Kidney (tissue), 22 donors: ENCODE measurements at places on chromosomes 11 and 22. TPM values are rescaled to one million over a fixed set of nuclear protein-coding genes. Genes with fewer than 3 reads are reported as not detected.

DNA sequence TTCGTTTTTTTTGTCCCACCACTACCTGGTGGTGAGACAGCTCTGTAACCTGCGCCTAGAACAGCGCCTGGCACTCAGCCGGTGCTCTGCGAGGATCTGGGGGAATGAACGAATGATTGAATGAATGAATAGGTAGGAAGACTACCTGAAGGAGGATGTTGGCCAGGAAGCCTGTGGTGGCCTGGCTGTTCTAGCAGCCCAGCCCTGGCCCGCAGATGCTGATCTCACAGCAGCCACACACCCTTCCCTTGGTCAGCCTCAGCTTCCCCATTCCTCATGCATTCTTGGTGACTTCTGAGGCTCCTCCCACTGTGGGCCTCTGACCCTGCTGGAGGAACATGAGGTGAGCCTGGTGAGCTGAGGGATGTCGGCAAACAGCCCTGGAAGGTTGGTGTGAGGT lies 3.7 kb downstream of the TRPM5 start:
- H3K27me3 ChIP-seq: peaks cover 3% of the 10 kb centered on the region
- H3K36me3 ChIP-seq: no peaks in the 10 kb centered on the region
- no peak for DNase-seq
- H3K27ac ChIP-seq: no peak overlapping the region

- DNase-seq: no peak
- no peak overlapping the region for H3K27ac ChIP-seq
- no peak overlapping the region for H3K4me3 ChIP-seq
- H3K27me3 ChIP-seq: no peaks in the 10 kb centered on the region
- no peaks in the 10 kb centered on the region for H3K36me3 ChIP-seq
- H3K4me1 ChIP-seq: no peaks in the 10 kb centered on the region
Observed at GRCh38 chr22:19819911-19820879, 34.5 kb downstream of the GNB1L start.

Gene NAALAD2
- total RNA-seq: 2.0 TPM

DNA sequence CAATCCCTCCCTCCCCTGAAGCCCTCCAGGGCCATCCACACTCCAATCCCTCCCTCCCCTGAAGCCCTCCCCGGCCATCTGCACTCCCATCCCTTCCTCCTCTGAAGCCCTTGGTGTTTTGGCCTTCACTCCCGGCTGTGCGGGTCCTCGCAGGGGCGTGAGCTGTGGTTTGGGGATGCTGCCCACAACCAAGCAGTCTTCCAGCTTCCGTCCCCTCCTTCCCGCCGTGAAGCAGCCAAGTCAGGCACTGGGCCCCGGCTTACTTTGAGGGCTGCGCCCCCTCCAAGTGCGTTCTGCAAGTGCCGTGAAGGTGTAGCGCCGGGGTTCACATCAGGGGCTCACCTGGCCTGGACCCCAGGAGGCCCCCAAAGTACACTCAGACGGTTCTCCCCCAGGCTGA lies 335.9 kb downstream of the BRD1 start:
- no peak overlapping the region for H3K27ac ChIP-seq
- no peak for DNase-seq
- no peaks in the 10 kb centered on the region for H3K4me1 ChIP-seq

DNA sequence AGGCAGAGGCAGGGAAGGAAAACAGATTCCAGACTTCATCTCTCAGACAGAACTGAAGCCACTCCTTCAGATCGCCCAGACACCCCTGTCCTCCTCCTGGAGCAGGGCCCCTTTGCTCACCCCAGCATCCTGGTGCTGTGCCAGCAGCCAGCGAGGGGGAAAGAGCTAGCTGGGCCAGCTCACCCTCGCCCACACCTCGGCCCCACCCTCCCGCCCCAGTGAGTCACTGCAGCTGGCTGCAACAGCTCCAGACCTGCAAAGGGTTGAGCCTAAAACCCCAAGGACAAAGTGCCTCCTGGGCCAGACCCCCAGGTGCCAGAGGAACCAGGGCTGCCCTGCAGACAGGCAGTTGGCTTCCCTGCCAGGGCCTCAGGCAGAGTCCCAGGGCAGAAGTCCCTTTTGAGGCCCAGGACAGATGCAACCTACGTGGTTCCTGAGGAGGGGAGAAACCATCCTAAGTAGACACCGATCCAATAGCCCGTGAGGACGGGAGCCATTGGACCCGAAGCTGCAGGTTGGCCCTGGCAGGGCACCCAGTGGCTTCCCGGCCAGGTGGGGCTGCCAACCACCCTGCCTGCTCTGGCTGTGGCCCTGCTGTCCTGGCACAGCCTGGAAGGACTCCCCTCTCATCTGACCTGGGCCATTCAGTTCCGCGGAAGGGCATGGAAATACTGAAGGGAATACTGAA lies 7.2 kb downstream of the AHNAK start:
- peak overlapping the region; percentile 10 for H3K4me3 ChIP-seq
- no peaks in the 10 kb centered on the region for H3K27me3 ChIP-seq
- no peaks in the 10 kb centered on the region for H3K4me1 ChIP-seq
- no peaks in the 10 kb centered on the region for H3K36me3 ChIP-seq
- peak overlapping the region; percentile 83 for H3K27ac ChIP-seq
